ENCODE measurements at places on chromosomes 11 and 22.

- DNase-seq = peak; percentile 40
Observed at GRCh38 chr11:3849297-3849874, 6.1 kb upstream of the STIM1 start.

DNA sequence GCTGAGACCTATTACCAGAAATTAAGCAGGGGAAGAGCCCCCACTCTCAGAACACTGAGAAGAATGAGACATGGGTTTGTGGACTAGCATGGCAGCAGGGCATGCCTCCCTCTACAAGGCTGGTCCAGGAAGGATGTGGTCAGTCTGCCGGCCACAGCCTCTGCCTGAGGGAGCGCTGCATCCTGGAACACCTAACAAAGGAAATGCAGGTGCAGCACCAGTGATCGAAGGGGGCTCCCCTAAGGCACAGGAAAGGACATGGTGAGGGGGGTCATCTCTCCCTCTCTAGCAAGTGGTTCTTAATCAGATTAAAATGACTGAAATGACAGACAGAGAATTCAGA is 40.6 kb upstream of the ARL14EP start:
- DNase-seq = no peak

DNA sequence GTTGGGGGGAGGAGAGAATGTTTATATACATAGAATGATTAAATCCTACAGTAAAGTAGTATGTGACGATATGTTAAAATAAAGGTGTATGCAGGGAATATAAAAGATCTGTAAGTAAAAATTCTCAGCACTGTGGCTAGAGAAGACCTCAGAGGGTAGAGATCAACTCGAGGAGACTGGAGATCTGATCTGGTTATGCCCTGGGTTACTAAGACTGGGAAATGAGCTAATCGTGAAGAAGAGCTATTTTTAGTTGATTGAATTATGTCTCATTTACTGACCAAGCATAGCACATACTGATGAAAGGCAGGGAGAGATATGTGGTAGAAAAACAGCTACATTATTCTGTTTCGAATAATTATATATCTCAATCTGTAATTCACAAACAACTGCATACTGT is 42.8 kb upstream of the ALKBH3 start:
- DNase-seq = no peak

DNA sequence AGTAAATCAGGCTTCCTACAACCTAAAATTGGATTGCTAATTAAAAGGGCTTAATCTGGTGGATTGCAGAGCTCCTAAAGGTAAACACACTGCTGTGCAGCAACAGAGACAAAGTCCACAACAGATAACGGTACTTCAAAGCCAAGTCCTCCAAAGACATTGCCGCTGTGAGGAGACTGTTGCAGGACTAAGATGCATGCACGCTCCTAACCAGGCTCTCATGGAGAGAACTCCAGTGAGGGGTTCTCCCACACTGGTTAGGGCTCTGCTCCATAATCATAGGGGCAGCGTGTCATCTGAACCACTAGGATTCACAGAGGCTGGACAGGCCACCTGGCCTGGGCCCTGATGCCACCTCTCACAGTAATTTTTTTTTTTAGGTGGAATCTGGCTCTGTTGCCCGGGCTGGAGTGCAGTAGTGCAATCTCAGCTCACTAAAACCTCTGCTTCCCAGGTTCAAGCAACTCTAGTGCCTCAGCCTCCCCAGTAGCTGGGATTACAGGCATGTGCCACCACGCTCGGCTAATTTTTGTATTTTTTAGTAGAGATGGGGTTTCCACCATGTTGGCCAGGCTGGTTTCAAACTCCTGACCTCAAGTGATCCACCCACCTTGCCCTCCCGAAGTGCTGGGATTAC is 56.9 kb upstream of the ARFGAP3 start:
- DNase-seq = no peak

DNA sequence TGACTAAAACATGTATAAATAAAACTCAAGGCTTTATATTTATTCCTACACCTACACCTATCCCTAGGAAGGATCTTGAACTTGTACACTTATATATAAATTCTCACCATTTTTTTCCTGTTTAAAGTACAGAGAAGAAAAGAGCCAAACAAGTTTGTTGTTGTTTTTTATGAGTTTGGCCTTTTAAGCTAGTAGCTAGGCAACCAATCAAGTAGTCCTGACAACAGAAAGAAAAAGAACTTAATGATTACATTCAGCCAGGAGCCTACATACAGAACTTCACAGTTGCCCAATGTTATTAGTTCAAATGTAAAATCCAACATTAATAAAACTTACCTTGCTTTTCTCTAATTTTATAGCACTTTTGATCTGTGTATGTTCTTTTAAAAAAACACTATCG is 316.2 kb downstream of the SOX6 start:
- DNase-seq = no peak

GRCh38 chr11:61129639-61130523 is 27.6 kb downstream of the CD5 start:
- DNase-seq = peak; percentile 85

GRCh38 chr11:737366-737765 is 9.9 kb upstream of the TALDO1 start:
- no peak for DNase-seq

DNA sequence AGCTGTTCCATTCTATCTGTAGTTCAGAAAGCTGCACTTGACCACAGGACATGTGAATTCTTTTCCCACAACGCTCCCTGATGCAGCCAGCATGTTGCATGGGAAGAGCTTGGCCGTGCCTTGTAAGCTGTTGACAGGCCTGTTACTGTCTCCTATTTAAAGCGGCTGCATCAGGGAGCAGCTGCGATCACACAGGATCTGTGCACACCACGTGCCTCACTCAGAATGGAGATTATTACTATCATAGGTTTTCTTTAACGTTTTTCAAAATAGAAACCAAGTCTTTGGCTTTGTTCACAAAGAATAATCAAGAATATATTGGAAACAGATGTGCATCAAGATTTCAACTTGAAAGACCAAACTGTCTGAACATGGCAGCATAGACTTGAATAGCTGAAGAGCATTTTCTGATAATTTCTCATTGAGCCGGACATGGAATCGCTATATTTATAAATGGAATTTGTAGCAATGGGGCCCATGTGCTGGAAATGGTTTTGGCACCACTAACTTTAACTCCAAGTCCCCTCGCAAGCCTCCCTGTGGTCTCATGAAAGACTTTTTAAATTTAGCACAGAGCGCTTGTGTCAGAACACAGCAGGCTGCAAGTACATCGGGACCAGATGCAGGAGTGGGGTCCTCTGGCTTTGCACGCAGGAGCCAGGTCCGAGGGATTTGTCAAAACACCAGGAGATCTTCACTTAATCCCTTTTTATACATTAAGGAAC is 40.8 kb upstream of the MYO18B start:
- peak; percentile 54 for DNase-seq

DNA sequence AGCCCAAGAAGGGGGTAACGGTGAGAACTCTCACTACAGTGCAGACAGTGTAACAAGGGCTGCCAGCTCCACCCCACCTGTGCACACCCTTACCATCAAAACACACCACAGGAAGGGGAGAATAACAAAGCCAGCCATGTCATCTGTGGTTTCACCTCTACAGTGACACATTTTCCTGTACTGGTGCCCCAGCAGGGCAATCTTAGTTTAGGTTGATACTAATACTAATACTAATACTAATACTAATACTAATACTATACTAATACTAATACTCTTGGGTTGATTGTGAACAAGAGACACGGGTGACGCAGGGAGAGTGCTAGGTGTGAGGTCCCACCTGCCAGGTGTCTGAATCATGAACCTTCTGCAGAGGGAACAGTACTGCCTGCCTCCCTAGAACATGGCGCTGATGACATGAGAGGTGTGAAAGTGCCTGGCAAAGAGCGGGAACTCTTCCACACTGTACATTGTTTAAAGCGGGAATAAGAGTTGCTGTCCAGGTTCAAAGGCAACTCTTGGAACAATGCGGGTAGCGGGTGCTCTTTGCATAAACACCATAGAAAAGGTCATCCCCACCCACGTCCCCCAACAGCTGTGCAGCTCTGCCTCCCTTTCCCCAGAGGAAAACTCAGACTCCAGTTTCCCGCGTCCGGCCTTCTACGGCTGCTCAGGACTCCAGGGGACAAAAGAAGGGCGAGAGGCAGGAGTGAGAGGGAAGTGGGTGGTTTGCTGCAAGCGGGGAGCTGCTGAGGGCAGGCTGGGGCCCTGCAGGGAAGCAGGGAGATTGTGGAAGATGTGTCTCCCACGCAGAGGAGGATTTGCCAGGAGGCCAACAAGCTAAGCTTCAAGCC is 25.0 kb upstream of the TMPRSS4 start:
- DNase-seq = no peak

GRCh38 chr11:15911377-15912044 is 444.8 kb downstream of the SOX6 start:
- peak; percentile 73 for DNase-seq

DNA sequence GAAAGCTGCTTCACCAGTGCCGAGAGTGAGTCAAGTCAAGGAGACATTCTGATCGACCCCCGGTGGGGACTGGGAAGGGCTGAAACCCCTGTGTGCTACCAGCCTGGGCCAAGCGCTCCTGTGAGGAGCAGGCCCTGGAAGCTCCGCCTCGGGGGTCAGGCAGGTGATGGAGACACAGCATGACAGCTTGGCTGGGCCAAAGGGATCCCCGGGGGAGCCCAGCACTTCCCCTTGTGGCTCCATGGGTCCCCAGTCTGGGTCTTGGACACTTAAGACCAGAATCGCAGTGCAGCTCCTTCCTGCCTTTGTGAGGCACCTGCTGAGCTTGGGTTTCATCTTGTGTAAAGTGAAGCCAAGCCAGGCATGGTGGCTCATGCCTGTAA is 89.2 kb downstream of the MORC2 start:
- DNase-seq = no peak

DNA sequence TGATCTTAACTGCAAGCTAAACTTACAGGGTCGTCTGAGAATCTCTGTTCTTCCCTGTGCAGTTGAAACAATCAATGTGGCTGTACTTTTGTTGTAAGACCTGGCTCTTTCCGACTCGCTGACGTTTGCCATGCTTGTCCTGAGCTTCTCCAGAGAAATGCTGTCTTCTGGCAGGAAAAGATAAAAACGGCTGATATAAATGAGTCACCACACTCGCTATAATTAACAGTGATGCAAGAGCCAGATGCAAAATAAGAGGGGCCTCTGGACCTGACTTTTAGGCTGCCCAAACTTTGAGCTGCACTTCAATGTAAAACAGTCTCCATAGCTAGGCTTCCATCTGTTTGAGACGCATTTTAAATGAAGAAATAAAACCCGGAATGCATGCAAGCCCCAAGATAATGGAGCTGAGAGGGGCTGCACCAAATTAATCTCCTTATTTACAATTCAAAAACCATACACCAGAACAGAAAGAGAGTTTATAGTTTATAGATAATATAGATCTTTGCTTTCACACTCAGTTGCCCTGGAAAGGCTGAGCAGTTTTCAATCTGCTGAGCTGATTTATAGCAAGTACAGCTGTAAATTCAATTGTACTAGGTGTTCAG is 48.5 kb downstream of the WT1 start:
- peak; percentile 62 for DNase-seq

- no peak for DNase-seq
Observed at GRCh38 chr11:2273771-2274170, 3.4 kb upstream of the ASCL2 start.

- DNase-seq = no peak
Observed at GRCh38 chr11:127506126-127506525, 505.6 kb upstream of the KIRREL3 start.
